ENCODE measurements at places on chromosomes 3 and 15.

GRCh38 chr3:12318758-12319621 lies 30.1 kb downstream of the PPARG start:
- no peak for DNase-seq

DNA sequence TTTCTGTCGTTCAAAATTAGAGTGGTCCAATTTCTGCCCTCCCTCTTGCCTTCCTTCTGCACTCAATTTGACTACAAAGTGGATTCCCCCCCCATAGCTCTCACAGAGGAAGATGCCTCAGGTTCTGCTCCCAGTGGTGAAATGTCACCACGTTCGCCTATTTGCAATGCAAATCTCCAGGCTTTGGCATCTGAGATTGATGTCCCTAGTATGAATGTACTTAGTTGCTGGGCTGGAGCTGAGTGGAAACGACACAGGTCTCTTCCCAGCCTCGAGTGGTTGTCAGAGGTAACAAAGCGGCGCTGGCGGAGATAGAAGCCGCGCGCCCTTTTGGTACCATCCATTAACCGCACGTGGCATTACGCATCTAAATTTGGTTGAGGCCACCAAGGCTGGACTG lies 860.1 kb downstream of the MCTP2 start:
- no peak for DNase-seq

GRCh38 chr15:34365091-34365825 lies 1.7 kb downstream of the LPCAT4 start:
- no peak for DNase-seq

DNA sequence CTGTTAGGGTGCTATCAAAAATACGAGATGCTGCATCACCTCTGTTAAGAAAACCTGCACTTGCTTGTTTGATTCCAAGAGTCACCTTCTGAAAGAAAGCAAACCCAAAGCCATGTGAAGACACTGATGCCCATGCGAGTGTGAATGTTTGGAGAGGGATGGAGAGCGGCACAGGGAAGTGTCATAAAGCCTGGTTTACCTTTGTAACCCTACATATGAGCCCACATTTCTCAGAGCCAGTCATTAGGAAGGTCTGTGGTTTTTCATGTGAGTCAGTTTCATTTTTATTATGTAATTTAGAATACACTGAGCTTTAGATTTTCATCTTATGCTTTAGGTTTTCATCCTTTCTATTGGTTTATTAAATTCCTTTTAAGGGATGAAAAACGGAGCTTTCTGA lies 896.8 kb downstream of the ROBO1 start:
- no peak for DNase-seq

DNA sequence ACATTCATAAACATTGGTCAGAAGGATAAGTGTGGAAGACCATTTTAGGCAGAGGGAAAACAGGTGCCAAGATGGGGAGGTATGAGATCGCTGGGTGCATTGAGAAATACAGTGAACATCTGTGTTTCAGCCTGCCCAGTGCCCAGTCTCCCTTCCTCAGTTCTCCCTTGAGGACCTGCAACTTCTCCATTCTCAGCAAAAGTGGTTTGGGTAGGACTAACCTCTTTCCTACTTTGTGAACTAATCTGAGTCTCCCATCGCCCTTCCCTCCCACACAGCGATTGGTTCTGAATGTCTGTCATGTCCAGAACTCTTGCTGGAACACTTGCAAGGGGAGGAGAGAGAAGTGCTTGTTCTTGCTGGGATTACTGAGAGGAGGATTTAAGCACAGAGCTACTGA lies 10.9 kb upstream of the CCNL1 start:
- no peak for DNase-seq

- peak; percentile 90 for DNase-seq
Observed at GRCh38 chr15:70507772-70508371, 255.5 kb downstream of the UACA start.

All from DMS153 (cell line).